ENCODE measurements at places on chromosomes 2 and 18.
A peak's percentile ranks its signal among the peaks of the same experiment; 100 is the strongest.

DNA sequence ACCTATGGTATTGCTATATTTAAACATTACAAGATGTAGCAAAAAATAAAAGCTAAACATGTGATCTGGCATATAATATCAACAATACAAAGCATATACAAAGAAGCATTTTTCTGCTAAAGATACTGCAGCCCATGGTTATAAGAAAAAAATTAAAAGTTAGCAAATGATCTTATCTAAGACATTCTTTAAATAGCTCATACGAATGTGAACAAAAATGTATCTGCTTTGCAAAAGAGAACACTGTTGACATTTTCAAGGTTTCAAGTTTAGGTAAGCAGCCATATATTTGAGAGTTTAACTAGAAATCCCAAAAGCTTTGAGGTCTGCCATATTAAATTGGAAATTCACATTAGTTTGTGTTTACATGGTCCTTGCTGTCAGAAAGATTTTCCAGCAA, 301.0 kb upstream of the SLC39A10 start:
- DNase-seq = no peak

DNA sequence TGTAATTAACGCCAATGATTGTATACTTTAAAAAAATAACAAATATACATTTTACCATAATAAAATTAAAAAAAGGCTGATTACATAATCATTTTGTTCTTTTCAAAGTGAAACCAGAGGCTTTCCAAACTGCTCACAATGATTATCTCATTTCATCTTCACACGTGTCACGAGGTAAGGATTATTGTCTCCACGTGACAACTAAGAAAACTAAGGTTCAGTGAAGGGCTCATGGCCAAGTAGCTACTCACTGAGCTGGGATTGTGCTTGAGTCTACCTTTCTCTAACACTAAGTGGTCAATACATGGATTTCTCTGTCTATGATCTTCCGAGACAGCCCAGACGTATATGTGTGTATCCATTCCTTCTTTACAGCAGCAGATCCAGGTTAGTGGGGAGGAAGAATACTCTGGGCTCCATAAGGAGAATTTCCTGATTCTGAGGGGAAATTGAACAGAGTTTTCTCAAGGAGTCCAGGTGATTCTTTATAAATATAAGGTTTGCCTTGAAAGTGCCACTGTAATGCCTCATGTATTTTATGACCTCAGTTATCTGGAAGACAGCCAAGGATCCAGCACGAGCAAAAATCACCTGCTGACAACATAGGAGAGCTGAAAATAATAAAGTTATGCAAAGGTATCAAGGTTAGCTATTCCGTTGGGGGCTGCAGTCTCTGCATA, 25.6 kb upstream of the ACSL3 start:
- DNase-seq = no peak

- DNase-seq = no peak
Measured at GRCh38 chr18:66630831-66631230, 26.9 kb upstream of the CDH19 start.

- DNase-seq = no peak
Measured at GRCh38 chr2:69152847-69153583, 140.0 kb downstream of the ANTXR1 start.

GRCh38 chr2:73228631-73229030, 4.4 kb downstream of the PRADC1 start:
- DNase-seq = no peak

- DNase-seq = no peak
Measured at GRCh38 chr2:113061896-113062770, 3.1 kb downstream of the IL36RN start.

GRCh38 chr2:99602476-99602875, 112.7 kb upstream of the REV1 start:
- no peak for DNase-seq

GRCh38 chr18:52341103-52341432, 1.1 kb downstream of the DCC start:
- DNase-seq = no peak

- peak; percentile 14 for DNase-seq
Measured at GRCh38 chr2:159571540-159572260, 44.6 kb downstream of the BAZ2B start.

- DNase-seq = no peak
Measured at GRCh38 chr2:187138265-187138664, 289.3 kb upstream of the ZSWIM2 start.

DNA sequence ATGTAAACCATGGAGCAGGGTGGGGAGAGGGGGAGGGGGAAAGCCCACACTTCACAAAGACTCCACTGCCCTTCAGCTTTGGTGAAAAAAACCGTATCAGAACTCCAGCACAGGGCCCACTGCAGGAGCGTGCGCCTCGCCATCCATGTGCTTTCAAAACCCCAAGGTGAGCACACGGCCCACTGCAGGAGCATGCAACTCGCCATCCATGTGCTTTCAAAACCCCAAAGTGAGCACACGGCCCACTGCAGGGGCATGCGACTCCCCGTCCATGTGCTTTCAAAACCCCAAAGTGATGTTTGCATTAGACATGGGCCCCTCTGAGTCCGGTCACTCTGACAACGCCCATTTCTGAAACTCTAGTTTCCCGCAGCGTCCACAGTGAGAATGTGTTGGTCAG, 7.8 kb downstream of the TXNL4A start:
- no peak for DNase-seq

DNA sequence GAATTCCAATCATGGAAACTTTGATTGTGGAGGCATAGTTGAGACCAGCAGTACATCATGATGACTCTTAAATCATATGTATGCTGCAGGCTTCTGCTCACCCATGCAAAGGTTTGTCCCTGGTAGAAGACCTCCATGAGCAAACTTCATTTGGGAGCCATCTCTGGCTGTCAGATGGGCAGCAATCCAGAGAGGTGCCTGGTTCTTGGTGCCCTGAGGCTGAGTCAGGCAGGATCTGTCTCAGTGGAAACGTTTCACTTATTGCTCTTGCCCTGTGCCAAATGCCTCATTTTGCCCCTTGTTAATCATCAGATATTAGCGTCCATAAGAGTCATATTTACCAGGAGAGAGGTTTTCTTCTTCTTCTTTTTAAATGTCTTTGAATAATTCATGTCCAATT, 151.5 kb upstream of the CELF4 start:
- no peak for DNase-seq

DNA sequence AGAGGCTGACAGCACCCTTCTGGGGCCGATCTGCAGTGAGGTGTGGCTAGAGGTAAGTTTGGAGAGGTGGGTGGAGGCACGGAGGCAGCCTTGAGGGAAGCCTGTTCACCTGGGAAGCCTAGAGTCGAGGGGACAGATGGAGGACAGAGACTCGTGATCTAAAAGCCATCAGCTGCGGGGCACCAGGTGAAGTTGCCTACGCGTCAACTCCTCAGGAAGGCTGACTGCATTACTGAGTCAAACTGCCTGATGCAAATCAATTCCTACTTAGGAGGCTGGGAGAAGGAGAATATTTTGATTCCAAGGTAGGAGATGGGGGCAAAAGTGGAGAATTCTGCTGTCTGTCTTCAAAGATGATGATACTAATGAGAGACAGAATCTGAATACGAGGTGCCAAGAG, 104.4 kb upstream of the SMAD7 start:
- no peak for DNase-seq

GRCh38 chr18:76564655-76565237, 69.7 kb upstream of the ZNF516 start:
- no peak for DNase-seq

- no peak for DNase-seq
Measured at GRCh38 chr2:6524691-6525474, 340.8 kb downstream of the CMPK2 start.

- DNase-seq = no peak
Measured at GRCh38 chr2:101337877-101338276, 29.4 kb upstream of the RNF149 start.

DNA sequence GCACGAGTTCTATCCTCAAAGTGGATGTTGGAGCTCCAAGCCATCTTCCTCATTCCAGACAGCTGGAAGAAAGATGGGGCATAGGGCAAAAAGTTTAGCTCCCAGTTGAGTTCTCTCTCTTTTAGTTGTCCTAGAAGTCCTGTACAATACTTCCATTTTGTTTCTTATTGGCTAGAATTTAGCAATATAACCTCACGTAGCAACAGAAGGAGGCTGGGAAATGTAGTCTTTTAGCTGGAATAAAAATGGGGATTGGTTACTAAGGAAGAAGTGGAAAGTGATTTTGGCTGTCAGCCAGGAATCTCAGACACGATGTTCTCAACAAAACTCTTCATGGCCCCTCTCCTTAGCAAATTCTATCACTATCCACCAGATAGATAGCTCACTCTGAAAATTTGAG, 79.9 kb downstream of the PLCL1 start:
- DNase-seq = no peak

DNA sequence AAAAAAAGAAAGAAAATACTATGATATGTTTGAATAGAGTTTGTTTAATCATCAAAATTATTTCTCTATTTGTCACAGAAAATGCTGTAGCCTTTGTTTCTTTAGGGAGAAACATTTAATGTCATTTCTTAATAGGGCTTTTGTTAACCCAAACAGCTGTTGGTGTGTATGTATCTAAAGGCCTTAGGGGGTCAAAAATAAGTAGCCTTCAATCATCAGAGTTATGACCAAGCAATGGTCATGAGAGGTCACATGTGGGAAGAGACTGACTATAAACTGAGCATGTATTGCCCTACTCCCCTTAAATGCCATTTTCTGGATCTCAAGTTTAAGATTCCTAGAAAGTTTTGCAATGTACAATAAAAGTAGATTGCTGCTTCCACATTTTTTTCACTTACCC, 22.7 kb downstream of the HNMT start:
- no peak for DNase-seq

DNA sequence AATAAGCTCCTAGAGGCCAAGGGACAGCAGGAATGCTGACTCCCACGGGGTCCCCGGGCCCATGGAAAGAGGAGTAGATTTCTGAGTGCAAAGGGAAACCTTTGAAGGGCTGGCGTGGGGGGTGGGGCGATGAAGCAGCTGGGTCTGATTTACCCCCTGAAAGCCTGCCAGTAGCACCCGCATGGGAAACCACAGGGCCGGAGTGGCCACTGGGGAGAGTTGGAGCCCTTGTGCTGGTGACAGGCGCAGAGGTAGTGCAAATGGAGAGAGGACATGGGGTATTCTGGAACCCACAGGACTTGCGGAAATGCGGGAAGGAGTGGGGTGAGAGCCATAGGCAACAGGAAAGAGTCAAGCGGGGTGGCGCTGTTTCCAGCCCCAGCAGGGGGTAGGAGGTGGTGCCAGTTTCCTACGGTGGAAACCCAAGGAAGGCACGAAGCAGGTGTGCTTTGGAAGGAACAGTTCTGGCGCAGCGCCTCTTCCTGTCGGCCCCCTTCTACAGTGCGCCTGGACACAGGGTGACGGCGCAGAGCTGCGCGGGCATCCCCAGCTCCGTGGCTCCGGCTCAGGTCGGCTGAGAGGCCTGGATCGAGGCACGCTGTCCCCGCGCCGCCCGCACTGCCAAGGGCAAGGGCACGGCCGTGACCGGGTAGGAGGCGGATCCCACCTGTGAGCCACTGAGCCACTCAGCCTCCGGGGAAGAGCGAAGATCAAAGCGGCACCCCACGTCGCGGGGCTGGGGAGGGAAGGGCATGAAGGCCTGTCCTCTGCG, 149.0 kb upstream of the GLI2 start:
- no peak for DNase-seq

DNA sequence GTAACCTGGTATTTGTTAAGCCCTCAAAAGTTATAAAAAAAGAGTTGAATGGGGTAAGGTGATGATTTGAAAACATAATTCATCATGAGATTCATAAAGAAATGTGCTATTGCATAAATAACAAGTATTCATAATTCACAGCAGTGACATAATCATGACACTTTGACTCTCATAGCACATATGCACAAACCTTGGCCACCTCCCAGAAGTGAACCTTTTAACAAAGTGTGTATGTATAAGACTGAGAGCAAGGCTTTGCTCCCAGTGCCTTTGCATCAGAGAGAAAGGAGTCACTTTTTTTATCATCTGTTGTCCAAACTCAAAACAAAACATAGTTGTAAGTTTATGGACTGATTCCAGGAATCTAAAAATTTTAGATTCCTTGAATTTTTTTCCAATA, 15.0 kb upstream of the HTR2B start:
- no peak for DNase-seq

GRCh38 chr2:151668737-151669136, 65.5 kb downstream of the NEB start:
- DNase-seq = no peak

- DNase-seq = no peak
Measured at GRCh38 chr2:224036731-224037361, 2.2 kb downstream of the SERPINE2 start.

DNA sequence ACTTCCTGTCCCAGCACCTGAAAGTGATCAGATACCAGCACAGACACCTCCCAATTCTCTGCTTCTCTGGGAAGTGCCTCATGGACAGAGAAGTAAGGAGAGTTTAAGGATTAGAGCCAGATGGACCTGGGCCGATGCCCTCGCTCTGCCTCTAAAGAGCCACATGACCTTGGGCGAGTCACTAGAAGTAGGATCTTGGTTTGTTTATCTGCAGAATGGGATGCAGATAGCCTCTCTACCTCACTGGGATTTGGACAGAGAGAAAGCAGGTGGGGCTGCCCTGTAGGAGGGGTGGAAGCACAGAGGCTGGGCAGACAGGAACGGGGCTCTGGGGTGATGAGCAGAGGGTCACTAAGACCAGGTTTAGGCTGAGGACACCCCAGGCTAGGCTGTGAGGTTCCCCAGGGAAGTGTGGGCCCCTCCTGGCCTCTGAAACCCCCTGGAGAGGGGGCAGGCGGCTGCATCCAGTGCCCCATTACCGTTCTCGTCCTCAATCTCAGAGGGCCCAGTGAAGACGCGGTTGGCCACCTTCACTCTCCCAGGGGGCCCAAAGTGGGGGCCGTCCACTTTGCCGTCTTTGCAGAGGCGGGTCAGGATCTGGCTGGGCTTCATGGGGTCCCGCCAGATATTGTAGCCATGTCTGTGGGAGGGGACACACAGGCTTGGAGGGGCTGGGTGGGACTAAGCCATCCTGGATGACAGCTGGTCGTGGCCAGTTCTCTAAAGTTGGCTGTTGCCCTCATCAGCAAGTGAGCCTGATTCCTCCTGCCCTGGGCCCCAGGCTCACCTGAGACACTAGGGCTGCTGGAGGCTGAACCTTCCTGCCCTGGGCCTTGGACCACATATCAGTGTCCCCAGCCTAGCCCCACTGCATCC, 13.3 kb downstream of the OTOF start:
- no peak for DNase-seq

GRCh38 chr2:17036361-17036760, 370.7 kb upstream of the CYRIA start:
- DNase-seq = no peak

DNA sequence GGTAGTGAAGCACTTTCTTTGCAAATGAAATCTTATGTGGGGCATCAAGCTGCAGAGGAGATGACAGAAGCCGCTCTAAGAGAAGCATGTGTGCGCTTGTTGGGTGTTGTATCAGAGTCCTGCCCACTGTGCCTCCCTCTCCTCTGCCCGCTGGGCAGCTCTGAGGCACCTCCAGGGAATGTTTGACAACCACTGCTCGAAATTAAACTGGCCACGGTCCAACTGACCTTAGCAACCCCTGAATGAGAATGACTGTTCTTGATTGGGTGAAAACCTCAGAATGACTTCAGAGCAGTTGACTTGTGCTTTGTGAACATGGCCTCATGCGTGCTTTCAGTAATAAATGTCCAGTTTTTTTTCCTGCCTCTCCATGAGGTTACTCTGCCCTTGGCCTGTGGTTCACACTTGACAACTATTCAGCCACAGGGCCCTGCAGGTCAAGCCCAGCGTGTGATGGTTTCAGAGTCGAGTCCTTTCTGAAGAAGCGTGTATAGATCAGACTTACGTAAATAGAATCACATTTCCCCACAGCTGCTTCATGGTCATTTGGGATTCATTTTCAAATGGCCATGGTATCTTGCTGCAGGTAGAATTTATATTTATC, 94.9 kb downstream of the SLC4A3 start:
- DNase-seq = no peak

GRCh38 chr2:128585706-128586105, 267.0 kb upstream of the HS6ST1 start:
- peak; percentile 50 for DNase-seq
